ENCODE measurements at places on chromosomes 5 and 9.

- DNase-seq = no peak
Observed at GRCh38 chr5:90037646-90038045, 371.9 kb downstream of the CETN3 start.

GRCh38 chr9:128753627-128754026, 18.1 kb downstream of the ZER1 start:
- DNase-seq = no peak

GRCh38 chr9:16265688-16266087, 604.8 kb downstream of the BNC2 start:
- no peak for DNase-seq

GRCh38 chr9:137492464-137493363, 33.6 kb upstream of the NSMF start:
- DNase-seq = peak; percentile 26

DNA sequence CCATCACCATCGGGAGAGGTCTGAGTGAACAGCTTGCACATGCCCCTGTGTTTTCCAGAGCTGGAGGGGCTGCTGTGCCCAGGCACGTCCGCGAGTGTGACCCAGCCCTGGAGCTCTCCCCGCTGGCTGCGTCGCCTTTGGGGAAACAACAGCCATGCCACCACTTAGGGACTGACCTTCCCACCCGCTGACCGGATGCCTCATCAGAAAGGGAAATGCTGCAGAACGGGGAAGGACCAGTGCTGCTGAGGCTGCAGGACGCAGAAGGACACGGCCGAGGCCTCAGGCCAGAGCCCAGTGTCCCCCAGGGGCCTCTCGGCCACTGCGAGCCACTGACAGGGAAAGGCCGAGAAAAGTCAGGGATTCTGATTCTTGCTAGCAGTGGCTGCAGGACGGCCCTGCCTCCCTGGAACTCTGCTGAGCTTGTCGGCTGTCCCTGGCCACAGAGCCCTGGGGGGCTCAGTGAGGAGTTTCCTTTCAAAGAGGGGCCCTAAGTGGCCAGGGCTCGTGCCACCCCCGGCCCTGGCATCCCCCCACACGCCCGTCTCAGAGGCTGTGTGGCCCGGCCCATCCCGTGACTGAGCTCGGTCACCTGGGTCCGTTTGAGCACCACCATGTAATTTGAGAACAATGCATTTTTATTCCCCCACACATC, 130.8 kb downstream of the ZNF354C start:
- no peak for DNase-seq

- DNase-seq = no peak
Observed at GRCh38 chr5:76736679-76737556, 21.0 kb downstream of the F2R start.

- DNase-seq = no peak
Observed at GRCh38 chr5:169893010-169893409, 87.3 kb downstream of the INSYN2B start.

DNA sequence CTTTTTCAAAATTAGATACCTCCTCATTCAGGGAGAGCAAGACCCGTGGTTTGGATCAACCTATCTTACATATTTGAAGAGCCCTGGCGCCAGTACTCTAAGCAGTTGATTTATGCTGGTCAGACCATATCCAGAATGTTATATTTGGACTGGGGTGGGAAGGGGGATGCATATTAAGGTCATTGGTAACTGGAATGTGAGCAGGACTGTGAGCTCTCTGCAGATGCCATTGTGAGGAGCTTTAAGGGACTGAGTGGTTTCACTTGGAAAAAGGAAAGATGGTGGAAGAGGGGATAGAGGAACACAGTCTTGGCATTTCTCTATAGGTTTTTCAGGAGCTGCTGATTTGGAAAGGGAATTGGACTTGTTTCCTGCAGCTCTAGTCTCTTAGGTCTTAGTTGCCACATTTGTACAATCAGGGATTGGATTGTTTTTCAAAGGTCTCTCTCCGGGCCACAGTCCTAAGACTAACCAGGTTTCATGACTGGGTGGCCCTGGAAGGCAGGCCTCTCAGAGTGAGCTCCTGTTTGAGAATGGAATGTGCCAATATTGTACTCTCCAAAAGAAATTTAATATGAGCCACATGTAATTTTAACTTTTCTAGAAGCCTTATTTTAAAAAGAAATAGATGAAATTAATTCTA, 25.8 kb upstream of the F2R start:
- DNase-seq = no peak

DNA sequence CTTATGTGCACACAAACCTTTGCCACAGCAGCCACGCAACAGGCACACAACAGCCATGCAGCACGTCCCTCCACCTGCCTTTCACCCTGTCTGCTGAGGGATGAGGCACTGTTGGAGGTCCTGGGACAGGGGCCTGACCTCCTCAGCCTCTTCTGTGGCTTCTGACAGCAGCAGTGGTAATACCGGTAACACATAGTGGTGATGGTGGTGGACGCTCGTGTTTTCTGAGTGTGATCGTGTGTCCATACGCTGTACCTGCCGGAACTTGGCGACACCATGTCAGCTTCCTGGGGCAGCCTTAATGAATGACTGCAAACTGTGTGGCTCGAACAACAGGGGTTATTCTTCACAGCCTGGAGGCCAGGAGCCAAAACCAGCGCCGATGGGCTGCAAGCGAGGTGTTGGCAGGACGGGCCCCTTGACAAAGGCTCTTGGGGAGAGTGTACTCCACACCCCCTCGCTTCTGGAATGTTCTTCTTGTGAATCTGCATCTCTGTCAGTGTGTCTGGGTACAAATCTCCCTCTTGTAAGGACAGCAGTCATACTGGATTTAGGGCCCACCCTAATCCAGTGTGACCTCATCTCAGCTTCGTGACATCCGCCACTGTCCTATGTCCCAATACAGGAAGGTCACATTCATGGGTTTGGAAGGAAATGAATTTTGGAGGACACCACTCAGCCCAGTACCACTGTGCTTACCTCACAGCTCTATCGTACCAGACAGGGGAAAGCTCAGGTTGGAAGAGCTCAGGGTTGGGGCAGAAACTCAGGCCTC, 55.3 kb upstream of the EXOC3 start:
- no peak for DNase-seq

- no peak for DNase-seq
Observed at GRCh38 chr5:159560088-159560487, 229.8 kb upstream of the IL12B start.

DNA sequence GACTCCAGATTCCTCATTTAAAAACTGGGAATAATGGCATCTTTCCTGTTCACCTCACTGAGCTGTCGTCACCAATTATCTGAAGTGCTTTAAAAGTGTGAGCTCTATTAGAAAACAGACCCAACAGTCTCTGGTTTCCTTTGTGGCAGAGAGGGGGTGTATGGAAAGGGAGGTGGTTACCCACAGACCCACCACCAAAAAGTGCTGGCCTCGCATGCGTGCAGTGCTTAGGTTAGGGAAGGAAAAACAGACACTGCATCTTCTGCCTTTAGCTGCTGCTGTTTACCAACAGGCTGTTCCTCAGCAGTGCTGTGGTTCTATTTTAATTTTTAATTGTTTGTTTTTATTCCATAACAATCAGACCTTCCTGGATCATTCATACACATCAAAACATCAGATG, 249.6 kb downstream of the PIK3R1 start:
- DNase-seq = peak; percentile 70

Data from activated CD4-positive, alpha-beta memory T cell treated with anti-CD3 and anti-CD28 coated beads for 36 hours (primary cell).